ENCODE measurements at places on chromosomes 2 and 18. TPM values are rescaled to one million over a fixed set of nuclear protein-coding genes. Genes with fewer than 3 reads are reported as not detected.

The SPATA3 gene
- not detected for total RNA-seq

The RPS27A gene
- total RNA-seq: 578 TPM

The TXNDC2 gene
- total RNA-seq: not detected

The ATAD2B gene
- 22.7 TPM for total RNA-seq

The LYPD1 gene
- 3.1 TPM for total RNA-seq

The AFTPH gene
- total RNA-seq: 35.6 TPM

The SKOR2 gene
- total RNA-seq: not detected

The SULT1C2 gene
- not detected for total RNA-seq

The PRKAG3 gene
- total RNA-seq: not detected

The CCBE1 gene
- 1.2 TPM for total RNA-seq

The UGT1A5 gene
- not detected for total RNA-seq

The KCNE4 gene
- total RNA-seq: 0.65 TPM

The CLHC1 gene
- total RNA-seq: 2.4 TPM

Data from bladder microvascular endothelial cell (primary cell).